Neural progenitor cell (in vitro differentiated cells): ENCODE measurements at places on chromosomes 6 and 20.

- DNase-seq = no peak
These were observed 140.5 kb downstream of the CCDC170 start for GRCh38 chr6:151634336-151634720.

DNA sequence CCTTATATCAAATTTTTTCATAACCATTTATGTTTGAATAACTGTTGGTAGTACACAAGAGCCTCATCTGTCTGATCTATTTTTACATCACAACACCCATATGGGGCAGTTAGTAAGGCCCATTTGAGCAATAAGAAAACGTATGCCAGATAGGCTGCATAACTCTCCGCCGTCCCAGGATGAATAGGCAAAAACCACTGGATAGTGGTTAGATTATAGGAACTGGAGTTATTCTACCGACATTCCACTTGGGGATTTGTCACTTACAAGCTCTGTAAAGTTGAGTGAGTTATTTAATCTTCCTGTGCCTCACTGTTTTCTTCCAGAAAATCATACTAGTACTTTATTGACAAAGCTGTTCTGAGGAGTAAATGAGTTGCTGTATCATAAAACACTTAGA is 881.9 kb downstream of the QKI start:
- DNase-seq = no peak

GRCh38 chr20:47315339-47316056 is 41.0 kb downstream of the ZMYND8 start:
- peak; percentile 48 for DNase-seq

- no peak for DNase-seq
These were observed 347.0 kb downstream of the RNGTT start for GRCh38 chr6:88616380-88616779.

DNA sequence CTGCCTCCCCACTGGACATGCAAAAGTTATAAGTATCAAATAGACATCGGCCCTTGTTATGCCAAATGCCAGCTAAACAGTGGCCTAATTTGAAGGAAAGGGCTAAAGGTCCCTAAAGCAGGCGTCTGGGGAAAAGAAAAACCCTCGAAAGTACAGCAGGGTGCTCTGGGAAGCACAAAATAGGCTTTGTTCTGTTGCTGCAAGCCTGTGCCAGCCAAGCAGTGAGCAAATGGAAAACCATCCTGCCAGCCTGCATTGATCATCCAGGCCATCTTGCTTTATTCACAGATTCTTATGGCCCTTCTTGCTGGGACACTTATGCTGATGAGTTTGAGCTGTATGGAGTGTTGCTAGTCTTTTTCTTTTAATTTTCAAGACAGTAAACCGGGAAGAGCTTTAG is 62.2 kb upstream of the PLEKHG1 start:
- DNase-seq = no peak

- no peak for DNase-seq
These were observed 545.8 kb upstream of the CITED2 start for GRCh38 chr6:139920027-139920775.

DNA sequence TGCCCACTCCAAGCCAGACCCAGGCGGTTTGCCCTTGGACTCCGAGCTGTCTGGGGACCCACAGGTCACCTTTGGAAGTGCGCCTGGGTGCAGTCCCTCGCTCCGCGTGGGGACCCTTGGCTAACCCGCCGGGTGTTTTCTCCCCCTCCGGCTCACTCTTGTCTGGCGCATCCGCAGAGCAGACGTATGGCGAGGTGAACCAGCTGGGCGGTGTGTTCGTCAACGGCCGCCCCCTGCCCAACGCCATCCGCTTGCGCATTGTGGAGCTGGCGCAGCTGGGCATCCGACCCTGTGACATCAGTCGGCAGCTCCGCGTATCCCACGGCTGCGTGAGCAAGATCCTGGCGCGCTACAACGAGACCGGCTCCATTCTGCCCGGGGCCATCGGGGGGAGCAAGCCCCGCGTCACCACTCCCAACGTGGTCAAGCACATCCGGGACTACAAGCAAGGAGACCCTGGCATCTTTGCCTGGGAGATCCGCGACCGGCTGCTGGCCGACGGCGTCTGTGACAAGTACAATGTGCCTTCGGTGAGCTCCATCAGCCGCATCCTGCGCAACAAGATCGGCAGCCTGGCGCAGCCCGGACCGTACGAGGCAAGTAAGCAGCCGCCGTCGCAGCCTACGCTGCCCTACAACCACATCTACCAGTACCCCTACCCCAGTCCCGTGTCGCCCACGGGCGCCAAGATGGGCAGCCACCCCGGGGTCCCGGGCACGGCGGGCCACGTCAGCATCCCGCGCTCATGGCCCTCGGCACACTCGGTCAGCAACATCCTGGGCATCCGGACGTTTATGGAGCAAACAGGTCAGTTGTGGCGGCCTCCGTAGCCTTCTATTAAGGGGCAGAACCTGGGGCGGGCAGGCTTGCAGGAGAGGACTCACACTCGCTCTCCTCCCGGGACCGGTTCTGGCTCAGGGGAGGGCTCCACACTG is 1.1 kb downstream of the PAX1 start:
- peak; percentile 58 for DNase-seq

DNA sequence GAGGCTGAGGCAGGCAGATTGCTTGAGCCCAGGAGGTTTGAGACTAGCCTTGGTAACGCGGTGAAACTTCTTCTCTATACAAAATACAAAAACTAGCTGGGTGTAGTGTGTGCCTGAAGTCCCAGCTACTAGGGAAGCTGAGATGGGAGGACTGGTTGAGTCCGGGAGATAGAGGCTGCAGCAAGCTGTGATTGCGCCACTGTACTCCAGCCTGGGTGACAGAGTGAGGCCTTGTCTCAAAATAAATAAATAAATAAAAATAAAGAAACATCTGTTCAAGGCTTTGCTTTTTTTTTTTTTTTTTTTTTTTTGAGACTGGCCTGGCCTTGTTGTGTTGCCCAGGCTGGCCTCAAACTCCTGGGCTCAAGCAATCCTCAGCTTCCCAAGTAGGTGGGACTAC is 23.7 kb upstream of the SLC23A2 start:
- DNase-seq = no peak

GRCh38 chr6:90197854-90198496 is 98.7 kb downstream of the BACH2 start:
- DNase-seq = peak; percentile 17

- no peak for DNase-seq
These were observed 207.5 kb downstream of the SMOC2 start for GRCh38 chr6:168648240-168649125.

GRCh38 chr20:52675375-52675774 is 296.8 kb upstream of the TSHZ2 start:
- no peak for DNase-seq

GRCh38 chr20:18324596-18325089 is 36.3 kb downstream of the ZNF133 start:
- DNase-seq = no peak

DNA sequence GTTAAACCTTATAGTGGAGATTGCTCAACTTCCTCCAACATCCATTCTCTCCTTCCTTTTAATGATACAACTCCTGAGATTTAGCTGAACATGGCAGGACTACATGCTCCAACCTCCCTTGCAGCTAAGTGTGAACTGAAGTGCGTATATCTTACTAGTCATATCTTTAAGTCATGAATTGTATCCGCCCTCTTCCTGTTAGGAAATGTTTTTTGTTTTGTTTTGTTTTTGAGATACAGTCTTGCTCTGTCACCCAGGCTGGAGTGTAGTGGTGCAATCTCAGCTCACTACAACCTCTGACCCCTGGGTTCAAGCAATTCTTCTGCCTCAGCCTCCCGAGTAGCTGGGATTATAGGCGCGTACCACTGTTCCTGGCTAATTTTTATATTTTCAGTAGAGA is 8.8 kb upstream of the OSTM1 start:
- DNase-seq = no peak

GRCh38 chr6:122984393-122984792 is 11.6 kb upstream of the CLVS2 start:
- DNase-seq = no peak

DNA sequence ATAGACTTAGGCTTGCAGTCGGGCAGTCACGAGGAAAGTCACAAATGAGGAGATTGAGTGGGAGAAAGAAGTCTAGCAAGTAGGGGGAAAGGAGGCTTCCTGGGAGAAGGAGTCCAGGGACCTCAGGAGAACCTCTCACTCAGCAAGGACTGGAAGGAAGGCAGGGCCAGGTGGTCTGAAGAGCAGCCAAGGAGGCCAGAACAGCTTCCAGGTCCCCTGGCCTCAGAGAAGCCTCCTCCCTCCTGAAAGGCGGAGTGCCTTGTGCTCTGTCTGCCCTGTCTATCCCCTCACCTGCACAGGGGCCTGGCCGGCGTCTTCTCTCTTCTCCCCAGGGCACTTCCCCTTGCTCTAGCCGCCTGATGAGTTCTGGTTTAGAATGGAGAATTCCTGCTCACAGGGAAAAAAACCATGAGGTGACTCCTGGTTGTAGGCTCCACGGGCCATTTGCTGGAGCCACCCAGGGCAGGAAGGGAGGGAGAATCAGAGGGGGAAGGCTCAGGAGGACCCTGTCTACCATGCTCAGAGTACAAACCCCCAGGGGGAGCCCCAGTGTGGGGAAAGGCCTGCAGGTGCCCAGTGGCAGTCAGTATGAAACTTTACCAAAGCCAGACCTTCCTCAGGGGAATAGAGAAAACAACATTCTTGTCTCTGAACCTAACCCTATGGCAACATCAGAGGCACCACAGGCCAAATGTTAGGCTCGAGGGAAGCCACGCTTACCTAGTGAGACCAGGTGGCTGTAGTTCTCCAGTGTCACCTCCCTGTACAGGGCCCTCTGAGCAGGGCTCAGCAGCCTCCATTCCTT is 11.2 kb downstream of the ZNF337 start:
- DNase-seq = no peak

- DNase-seq = peak; percentile 58
These were observed 67.5 kb upstream of the COL21A1 start for GRCh38 chr6:56314683-56315523.

DNA sequence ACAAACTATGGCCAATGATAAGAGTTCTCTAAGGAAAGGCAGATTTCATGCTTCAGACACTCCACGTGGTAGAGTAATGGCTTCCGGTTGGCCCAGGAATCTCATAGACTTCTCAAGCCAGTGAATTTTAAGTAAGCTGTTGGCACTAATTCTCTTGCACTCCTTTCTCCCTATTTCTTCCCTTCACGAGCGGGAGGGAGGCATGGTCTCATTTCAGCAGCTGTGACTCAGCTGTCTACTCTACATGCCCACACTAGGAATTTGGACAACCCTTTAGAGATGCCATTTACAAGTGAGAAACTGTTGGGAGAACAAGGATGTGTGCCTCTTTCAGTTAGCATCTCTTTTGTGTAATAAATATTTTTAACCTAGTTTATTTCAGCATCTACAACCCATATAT is 107.7 kb downstream of the PTPRK start:
- DNase-seq = no peak

GRCh38 chr6:45699663-45700062 is 316.0 kb downstream of the CLIC5 start:
- no peak for DNase-seq

DNA sequence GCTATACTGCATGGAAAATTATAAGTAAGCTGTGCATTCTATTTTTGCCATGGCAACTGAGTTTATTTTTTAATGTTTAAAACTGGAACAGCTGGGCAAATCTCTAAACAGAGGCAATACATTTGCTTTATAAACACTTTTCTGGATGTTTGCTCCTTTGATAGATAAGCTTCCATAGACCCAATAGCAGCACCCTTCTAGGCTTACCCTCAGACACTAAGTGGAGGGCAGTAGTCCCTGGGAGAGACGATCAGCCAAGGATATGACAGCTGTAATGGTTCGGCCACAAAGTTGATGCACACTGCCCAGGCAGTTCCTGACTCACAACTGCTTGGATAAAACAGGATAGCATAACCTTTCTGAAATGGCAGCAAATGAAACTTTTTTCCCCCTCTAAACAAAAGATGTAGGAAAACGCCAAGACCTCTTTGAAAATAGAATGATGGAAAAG is 8.5 kb upstream of the MRPS10 start:
- no peak for DNase-seq

DNA sequence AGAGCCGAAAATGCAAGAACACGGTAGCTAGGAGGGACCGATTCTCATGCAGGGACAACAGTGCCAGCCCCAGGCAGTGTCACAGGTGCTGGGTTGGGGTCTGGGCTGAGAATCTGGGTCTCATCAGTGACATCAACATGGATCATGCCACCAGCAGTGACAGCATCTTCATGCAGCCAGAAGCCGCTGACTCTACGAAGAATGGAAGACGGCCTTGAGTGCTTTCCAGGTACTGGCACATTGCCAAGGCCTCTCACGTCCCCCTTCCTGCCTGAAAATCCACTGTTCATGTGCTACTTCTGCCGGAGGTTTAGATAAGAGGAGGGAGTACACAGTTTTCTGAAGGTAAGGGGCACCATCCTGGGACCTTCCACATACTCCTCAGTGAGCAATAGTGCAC is 141.1 kb upstream of the FOXQ1 start:
- no peak for DNase-seq

- no peak for DNase-seq
These were observed 60.4 kb downstream of the COL19A1 start for GRCh38 chr6:69926745-69927144.
